ENCODE measurements at places on chromosomes 5 and 9.

GRCh38 chr5:151047814-151048425, 27.5 kb downstream of the GPX3 start:
- no peak for DNase-seq

GRCh38 chr5:32589942-32590869, 4.8 kb downstream of the SUB1 start:
- DNase-seq: no peak

GRCh38 chr9:112917047-112917986, 26.6 kb upstream of the SLC46A2 start:
- DNase-seq: no peak

DNA sequence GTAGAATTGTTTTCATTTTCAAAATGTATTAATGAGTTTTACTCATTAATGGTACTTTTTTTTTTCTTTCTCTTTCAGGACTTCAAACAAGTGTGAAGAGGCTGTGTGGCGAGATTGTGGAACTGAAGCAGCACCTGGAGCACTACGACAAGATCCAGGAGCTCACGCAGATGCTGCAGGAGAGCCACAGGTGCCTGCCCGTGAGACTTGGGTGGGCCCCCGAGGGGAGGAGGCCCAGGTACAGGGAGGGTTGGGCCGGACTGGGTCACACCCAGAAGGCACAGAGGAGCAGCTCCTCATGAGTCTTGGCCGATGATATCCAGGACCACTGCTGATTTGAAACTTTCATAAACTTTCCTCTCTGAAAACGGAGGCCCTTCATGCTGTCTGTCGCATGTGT, 35.6 kb downstream of the CEP72 start:
- DNase-seq: no peak

GRCh38 chr9:3271157-3271556, 254.6 kb downstream of the RFX3 start:
- no peak for DNase-seq

- no peak for DNase-seq
Observed at GRCh38 chr9:133252301-133253020, 22.5 kb downstream of the ABO start.

DNA sequence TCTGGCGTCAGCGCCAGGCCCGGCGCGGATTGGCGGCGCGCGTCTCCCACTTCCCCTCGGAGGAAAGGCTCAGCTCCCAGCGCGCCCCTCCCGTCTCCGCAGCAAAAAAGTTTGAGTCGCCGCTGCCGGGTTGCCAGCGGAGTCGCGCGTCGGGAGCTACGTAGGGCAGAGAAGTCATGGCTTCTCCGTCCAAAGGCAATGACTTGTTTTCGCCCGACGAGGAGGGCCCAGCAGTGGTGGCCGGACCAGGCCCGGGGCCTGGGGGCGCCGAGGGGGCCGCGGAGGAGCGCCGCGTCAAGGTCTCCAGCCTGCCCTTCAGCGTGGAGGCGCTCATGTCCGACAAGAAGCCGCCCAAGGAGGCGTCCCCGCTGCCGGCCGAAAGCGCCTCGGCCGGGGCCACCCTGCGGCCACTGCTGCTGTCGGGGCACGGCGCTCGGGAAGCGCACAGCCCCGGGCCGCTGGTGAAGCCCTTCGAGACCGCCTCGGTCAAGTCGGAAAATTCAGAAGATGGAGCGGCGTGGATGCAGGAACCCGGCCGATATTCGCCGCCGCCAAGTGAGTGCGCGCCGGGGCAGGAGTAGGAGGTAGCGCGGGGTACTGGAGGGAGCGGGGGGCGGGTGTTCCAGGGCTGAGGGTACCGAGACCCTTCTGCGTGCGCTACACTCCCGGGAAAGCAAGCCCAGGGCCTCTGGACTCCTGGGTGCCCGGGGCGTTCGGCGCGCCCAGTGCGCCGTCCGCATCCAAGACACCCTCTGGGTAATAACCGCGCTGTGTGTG, at the start of gene MSX2:
TSS of gene MSX2 (plus strand) at position 99 of the 777 bp plus-strand sequence. CDS start at position 177, 78 bp downstream.
- peak; percentile 23 for DNase-seq

- DNase-seq: no peak
Observed at GRCh38 chr5:1735320-1735970, 64.2 kb downstream of the MRPL36 start.

DNA sequence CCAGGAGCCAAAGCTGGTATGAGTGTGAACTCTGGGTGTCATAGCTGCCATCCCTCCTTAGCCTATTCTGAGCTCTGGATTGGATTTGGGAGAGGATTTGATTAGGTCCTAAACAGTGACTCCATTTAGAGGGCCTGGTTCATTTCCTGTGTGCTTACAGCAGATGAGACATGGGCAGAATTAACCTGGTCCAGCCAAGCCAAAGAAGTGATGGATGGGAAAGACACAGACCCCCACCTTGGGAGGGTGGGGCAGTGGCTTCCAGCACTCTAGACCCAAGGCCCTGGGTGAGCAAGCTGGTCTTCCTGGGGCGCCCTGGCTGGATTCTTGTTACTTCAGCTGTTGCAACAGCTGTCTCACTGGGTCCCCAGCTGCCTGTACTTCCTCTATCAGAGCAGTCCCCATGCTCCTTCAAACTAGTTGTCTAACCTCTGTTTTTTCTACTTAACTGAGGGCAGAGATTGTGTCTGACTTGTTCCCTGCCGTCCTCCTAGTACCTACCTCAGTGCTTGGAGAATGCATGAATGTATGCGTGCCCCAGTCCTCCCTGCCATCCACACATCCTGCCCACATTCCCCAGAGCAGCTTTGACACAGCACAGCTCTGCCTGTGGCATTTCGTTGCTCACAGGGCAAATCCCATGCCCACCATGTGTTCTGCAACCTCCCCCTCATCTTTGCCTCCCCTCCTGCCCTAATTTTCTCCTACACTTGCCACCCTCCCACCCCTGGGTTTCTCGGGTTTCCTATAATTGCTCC, 115.9 kb downstream of the RGS3 start:
- DNase-seq: no peak

DNA sequence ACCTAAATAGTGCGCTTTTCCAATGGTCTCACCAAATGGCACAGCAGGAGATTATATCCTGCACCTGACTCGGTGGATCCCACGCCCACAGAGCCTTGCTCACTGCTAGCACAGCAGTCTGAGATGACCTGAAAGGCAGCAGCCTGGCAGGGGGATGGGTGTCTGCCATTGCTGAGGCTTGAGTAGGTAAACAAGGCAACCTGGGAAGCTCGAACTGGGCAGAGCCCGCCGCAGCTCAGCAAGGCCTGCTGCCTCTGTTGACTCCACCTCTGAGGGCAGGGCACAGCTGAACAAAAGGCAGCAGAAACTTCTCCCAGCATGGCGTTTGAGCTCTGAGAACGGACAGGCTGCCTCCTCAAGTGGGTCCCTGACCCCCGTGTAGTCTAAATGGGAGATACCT, 18.1 kb upstream of the ABLIM3 start:
- no peak for DNase-seq

DNA sequence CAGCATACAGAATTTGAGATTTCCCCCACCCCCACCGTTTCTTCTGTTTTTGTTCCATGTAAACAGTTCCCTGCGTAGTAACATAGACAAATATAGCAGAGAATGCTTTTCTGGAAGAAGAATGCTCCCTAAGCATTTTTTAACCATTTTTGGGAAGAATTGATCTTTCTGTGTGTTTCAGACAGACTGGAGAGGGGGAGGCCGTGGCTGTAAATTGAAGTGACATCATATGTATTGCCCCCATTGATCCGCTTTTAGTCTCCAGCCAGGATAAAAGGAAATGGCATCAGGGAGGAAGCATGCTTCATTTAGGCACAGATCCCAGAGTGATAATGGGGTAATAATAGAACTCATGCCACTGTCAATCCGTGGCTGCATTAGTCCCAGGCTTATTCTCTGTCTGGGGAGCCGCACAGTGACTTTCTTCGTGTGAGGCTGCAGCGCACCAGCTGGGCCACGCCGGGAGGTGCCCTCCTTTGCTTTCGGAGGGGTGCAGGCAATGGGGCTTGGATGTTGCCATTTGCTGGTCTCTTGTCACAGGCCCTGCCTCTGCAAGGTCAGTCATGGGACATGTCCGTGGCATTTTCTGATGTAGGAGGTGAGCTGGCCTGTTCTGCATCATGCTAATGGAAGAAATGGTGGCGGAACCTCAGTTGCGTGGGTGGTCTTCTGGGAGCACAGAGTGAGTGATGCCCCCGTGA, 261.5 kb downstream of the FANCC start:
- no peak for DNase-seq

GRCh38 chr5:169653091-169653490, 16.0 kb downstream of the DOCK2 start:
- no peak for DNase-seq

All from keratinocyte (primary cell).